ENCODE measurements at places on chromosomes 2 and 18. TPM values are rescaled to one million over a fixed set of nuclear protein-coding genes. Genes with fewer than 3 reads are reported as not detected.
A peak's percentile ranks its signal among the peaks of the same experiment; 100 is the strongest.

The EVX2 gene
- not detected for total RNA-seq

The RFX8 gene
- 0.09 TPM for total RNA-seq

The TXNDC2 gene
- under 0.01 TPM for total RNA-seq

The DNMT3A gene
- total RNA-seq = 11.9 TPM

DNA sequence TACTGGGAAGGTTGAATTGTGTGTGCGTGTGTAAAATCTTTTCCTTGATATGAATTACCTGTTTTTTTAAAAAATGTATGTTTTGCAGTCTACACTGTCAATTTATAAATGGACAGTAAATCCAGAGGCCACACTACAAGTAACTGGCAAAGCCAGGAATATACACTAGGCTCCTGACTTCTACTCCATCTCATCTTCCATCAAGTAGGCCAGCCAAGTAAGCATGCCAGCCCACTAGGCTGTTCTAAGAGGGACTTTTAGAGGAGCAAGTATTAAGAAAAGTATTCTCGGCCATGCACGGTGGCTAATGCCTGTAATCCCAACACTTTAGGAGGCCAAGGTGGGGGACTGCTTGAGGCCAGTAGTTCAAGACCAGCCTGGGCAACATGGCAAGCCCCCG lies 13.0 kb upstream of the METAP1D start:
- H3K27me3 ChIP-seq = no peaks in the 10 kb centered on the region
- no peak overlapping the region for H3K4me3 ChIP-seq
- no peak for DNase-seq
- no peaks in the 10 kb centered on the region for H3K4me1 ChIP-seq
- H3K27ac ChIP-seq = no peak overlapping the region
- H3K36me3 ChIP-seq = peaks cover 3% of the 10 kb centered on the region

- no peaks in the 10 kb centered on the region for H3K36me3 ChIP-seq
- no peaks in the 10 kb centered on the region for H3K27me3 ChIP-seq
- H3K4me3 ChIP-seq = no peak overlapping the region
- no peak overlapping the region for H3K27ac ChIP-seq
- H3K4me1 ChIP-seq = no peaks in the 10 kb centered on the region
Observed at GRCh38 chr18:61091379-61091778, 241.9 kb upstream of the CDH20 start.

GRCh38 chr18:62069556-62069955 lies 117.3 kb downstream of the PIGN start:
- no peaks in the 10 kb centered on the region for H3K36me3 ChIP-seq
- no peak for DNase-seq
- H3K4me3 ChIP-seq = no peak overlapping the region
- H3K27me3 ChIP-seq = no peaks in the 10 kb centered on the region
- no peaks in the 10 kb centered on the region for H3K4me1 ChIP-seq

DNA sequence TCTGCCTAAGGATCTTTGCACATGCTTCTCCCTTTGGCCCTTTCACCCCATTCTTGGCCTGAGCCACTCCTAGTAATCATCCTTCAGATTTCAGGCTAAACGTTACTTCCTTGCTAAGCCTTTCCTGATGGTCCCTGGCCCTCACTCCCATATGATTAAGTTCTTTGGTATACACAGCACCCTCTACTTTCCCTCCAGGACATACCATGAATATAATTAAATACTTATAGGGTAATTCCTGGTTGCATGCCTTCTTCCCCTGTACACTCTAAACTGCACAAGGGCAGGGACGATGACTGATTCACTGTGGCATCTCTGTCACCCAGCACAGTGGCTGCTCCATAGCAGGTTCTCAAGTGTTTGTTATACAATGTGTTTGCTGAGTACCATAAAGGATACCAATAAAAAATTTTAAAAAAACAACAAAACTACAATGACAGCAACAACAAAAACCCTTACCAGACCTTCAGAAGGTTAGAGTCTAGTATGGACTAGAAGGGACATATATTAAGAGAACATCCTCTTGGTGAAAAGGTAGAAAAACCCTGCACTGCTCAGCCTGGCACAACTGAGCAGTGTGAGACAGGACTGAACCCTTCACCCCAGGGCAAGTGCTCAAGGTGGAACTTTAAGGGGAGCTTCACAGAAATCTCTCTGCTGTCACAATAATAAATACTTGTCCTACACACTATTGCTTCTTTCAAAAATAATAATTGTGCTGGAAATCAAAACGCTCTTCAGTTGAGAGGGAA lies 76.2 kb downstream of the AAK1 start:
- no peak for DNase-seq
- peaks cover 4% of the 10 kb centered on the region for H3K4me1 ChIP-seq
- no peak overlapping the region for H3K4me3 ChIP-seq
- H3K27ac ChIP-seq = no peak overlapping the region
- no peaks in the 10 kb centered on the region for H3K36me3 ChIP-seq

GRCh38 chr2:189444322-189444721 lies 3.0 kb downstream of the WDR75 start:
- peaks cover 8% of the 10 kb centered on the region for H3K36me3 ChIP-seq
- H3K27ac ChIP-seq = no peak overlapping the region
- no peaks in the 10 kb centered on the region for H3K27me3 ChIP-seq
- no peak for DNase-seq

DNA sequence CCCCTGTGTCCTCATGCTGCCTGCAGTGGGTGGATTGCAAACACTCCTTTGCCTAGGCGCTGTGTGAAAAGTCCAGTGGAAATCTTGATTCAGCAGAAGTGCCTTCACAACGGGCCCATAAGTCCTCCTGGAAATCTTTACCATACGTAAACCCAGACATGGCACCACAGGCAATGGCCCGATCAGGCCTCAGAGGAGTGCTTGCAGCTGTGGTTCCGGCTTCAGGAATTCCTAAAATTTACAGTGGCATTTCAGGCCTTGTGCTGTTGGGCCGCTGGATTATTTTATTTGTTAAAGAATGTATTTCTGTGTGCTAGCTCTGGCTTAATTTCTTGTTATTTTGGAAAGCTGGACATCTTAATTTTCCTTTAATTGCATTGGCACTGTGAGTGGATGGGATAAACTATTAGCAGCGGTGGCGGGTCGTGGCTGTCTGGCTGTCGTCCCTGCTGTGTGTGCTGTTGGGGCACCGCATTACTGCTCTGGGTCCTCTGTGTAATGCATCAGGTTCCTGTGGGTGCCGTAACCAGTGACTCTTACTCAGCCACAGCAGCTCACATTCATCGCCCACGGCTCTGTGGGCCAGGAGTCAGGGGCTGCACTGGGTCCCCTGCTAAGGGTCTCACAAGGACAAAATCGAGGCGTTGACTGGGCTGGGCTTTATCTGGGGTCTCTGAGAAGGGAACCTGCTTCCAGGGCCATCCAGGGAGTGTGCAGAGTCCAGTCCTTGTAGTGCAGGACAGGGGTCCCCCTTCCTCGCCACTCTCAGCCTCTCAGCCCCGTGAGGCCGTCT lies 73.1 kb downstream of the RTP5 start:
- DNase-seq = peak; percentile 19
- no peak overlapping the region for H3K4me3 ChIP-seq
- H3K27ac ChIP-seq = no peak overlapping the region

DNA sequence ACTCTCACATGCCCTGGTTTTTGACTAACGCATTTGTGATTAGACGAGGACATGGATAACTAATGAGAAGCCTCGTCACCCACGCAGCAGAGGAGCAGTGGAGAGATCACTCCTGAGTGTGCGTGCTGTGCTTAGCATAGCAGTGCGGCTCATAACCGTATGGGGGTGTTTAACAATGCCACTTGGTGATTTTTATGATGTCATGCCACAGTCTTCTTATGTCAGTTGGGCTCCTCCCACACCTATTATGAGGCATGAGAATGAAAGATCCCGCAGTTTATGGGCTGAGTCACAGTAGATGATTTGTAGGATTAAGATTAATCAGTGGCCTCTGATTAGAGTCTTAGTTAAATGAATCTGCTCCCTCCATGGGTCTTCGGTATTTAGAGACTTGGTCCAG lies 2.5 kb upstream of the SMIM21 start:
- no peaks in the 10 kb centered on the region for H3K36me3 ChIP-seq
- H3K27ac ChIP-seq = no peak overlapping the region
- no peaks in the 10 kb centered on the region for H3K4me1 ChIP-seq
- H3K4me3 ChIP-seq = no peak overlapping the region
- DNase-seq = no peak

DNA sequence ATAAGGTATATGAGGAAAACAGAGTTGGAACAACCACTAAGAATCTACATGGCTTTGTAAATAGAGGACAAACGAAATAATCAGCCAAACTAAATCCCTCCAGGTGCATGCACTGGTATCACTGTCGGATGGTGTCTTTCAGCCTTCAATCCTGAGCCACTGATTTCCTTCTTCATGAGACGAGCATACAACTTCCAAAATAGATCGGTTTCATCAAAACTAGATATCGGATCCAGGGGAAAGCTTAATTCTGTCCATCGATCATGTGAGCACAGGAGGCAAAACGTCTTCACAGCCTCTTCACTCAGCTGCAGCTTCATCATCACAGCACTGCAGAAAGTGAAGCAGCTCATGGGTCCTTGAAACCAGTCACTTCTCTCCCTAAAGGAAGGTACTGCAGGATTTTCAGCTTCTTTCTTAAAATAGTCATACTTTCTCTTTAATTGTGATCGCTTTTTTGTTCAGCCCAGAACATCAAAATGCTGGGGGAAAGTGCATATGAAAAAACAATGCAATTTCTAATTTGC lies 80.5 kb downstream of the DTNB start:
- no peak overlapping the region for H3K27ac ChIP-seq
- H3K4me1 ChIP-seq = no peaks in the 10 kb centered on the region
- H3K4me3 ChIP-seq = no peak overlapping the region

DNA sequence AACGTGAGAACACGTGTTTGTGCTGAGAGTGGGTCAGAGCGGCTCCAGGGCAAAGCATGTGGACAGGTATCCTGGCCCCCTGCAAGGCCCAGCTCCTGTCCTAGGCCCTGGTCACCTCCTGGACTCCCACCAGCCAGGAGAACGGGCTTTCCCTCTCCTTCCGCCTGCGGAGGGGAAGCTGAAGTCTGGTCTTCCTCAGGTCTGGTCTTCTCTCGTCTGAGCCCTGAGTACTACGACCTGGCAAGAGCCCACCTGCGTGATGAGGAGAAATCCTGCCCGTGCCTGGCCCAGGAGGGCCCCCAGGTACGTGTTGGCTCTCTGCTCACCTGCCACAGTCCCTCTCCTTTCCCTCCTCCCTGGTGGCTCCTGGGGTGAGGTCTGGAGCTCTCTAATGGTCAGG lies 963 bp downstream of the GNLY start:
- no peaks in the 10 kb centered on the region for H3K27me3 ChIP-seq
- H3K27ac ChIP-seq = no peak overlapping the region
- no peaks in the 10 kb centered on the region for H3K36me3 ChIP-seq

Data from liver (tissue), 10 donors.